ENCODE measurements at places on chromosomes 4 and X. TPM values are rescaled to one million over a fixed set of nuclear protein-coding genes. Genes with fewer than 3 reads are reported as not detected.

DNA sequence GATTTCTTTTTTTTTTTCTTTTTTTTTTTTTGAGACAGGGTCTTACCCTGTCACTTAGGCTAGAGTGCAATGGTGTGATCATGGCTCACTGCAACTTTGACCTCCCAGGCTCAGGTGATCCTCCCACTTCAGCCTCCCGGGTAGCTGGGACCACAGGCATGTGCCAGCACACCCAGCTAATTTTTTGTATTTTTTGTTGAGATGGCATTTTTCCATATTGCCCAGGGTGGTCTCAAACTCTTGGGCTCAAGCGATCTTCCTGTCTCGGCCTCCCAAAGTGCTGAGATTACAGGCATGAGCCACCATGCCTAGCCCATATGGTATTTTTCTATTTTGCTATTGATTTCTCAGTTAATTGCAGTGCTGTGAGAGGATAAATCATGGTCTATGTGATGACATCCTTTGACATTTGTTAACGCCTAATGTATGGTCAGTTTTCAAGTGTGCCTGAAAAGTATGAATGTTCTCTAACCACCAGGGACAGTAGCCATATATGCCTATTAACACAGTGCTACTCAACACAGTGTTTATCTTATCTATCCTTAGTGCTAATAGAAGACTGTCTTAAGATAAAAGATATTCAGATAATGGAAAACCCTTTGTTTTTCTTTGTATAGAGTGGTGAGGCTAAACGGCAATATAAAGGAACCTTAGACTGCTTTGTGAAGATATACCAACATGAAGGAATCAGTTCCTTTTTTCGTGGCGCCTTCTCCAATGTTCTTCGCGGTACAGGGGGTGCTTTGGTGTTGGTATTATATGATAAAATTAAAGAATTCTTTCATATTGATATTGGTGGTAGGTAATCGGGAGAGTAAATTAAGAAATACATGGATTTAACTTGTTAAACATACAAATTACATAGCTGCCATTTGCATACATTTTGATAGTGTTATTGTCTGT is 9.1 kb upstream of the HSPA4L start:
- no peak for DNase-seq

GRCh38 chr4:2255501-2256155 is 6.3 kb downstream of the MXD4 start:
- DNase-seq = peak; percentile 34

- no peak for DNase-seq
Measured at GRCh38 chr4:40122941-40123340, 66.3 kb downstream of the N4BP2 start.

GRCh38 chrX:19924285-19924684 is 36.9 kb upstream of the SH3KBP1 start:
- peak; percentile 17 for DNase-seq

The SYNPO2 gene
- polyA plus RNA-seq = 2.8 TPM

DNA sequence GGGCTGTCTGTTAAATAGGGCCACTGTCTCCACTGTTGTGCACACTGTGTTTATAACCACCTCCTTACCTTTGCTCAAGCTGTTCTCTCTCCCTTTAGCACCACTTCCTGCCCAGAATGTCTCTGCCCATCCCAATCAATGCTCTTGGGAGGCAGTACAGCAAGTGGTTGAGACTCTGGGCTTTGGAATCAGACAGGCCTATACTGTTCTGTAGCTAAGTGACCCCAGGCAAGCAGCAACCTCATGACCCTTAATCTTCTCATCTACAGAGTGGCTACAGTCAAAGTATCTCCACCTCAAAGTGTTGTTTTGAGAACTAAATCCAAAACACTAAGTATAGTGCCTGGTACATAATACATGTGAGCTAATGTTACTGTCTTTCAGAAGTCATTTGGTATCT is 3.8 kb upstream of the TXK start:
- no peak for DNase-seq

- no peak for DNase-seq
Measured at GRCh38 chrX:11754958-11755645, 2.9 kb upstream of the MSL3 start.

DNA sequence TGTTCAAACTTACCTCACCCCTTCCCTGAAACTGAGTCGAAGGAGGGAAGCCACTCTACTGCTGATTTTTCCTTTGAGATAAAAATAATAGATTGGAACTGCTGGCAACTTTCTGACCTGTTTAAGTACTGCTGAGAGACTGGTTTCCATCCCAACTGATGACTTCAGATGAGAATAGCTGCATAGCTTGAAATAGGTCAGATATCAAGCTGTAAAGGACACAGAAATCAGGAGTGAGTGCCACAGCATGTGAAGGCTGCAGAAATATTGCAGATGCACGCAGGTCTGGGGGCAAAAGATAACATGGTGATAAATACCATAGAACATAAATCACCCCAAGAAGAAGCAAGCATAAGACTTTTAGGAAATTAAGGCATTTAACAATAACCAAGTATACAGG is 923.2 kb downstream of the SH3BGRL start:
- DNase-seq = no peak

DNA sequence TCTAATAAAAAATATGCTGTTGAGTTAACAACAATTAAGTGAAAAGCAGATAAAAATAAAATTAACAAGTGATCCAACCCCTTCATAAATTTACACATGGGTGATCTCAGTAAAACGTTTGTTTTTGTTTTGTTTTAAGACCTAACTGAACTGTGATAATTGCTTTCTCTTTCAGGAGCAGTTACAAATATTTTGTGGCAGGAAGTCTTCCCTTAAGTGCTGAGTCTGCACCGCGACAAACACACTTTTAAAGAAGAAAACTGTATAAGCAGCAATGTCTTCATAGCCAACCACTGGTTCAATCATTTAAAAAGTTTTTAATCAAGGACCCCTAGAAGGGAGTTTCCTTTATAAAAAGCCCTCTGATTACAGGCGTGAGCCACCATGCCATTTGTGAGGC is 53.7 kb upstream of the NFKB1 start:
- no peak for DNase-seq

The SLAIN2 gene
- 63.8 TPM for polyA plus RNA-seq

GRCh38 chr4:13263967-13264525 is 220.1 kb downstream of the RAB28 start:
- no peak for DNase-seq

DNA sequence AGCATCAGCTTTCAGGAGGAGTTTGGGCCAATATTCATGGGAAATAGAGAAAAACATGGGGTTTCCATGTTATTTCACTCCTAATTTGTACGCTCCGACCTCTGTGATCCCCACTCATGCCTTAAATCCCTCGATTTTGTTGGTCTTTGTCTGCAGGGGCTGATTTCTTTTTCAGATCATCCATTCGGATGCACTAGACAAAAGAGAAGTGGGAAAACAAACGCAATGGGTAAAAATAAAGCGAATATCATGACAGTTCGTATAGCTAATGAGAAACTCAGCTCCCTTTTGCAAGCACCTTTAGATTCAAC is 139.1 kb upstream of the PLAC1 start:
- DNase-seq = no peak
